ENCODE measurements at places on chromosomes 2 and 18. TPM values are rescaled to one million over a fixed set of nuclear protein-coding genes. Genes with fewer than 3 reads are reported as not detected.

Gene CKAP2L
- total RNA-seq = 7.7 TPM

DNA sequence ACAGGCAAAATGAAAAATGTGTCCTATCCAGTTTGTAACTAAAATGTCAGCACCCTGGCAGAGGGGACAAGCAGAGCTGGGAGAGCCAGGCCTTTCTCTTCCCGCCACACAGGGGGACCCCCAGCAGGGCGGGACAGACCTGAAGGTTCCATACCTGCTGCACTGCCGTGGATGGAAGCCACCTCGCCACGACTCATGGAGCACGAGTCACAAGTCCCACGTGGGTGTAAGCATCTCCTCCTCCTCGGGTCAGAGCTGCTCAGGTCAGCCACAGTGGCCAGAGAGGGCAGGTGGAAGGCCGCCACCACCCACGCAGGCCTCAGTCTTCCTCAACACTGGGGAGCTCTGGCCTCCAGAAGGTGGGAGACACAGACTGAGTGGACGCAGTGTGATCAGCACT lies 21.0 kb downstream of the C1QL2 start:
- DNase-seq = no peak

GRCh38 chr2:88059979-88060906 lies 4.7 kb upstream of the KRCC1 start:
- peak; percentile 75 for DNase-seq

DNA sequence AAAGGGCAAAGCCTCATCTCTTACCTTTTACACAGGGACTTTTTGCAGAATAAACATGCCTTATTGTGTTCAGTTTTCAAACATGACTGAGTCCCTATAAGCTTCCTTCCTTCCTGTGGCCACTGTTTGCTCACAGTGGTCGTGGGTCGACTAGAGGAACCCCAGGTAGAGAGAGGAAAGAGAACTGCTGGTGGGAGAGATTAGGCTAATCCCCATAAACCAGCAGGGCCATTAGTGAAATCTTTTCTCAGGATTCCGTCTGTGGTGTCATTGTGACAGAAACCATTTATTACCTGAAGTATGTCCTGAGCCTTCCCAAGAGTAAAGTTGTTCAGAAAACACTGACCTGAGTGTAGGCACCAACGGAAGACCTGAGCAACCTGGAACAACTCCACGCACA lies 21.3 kb upstream of the BOD1L2 start:
- DNase-seq = no peak

Measured in SK-MEL-5 (cell line).